Right renal cortex interstitium (tissue), 3 donors: ENCODE measurements at places on chromosomes 3 and 15. TPM values are rescaled to one million over a fixed set of nuclear protein-coding genes. Genes with fewer than 3 reads are reported as not detected.
A peak's percentile ranks its signal among the peaks of the same experiment; 100 is the strongest.

DNA sequence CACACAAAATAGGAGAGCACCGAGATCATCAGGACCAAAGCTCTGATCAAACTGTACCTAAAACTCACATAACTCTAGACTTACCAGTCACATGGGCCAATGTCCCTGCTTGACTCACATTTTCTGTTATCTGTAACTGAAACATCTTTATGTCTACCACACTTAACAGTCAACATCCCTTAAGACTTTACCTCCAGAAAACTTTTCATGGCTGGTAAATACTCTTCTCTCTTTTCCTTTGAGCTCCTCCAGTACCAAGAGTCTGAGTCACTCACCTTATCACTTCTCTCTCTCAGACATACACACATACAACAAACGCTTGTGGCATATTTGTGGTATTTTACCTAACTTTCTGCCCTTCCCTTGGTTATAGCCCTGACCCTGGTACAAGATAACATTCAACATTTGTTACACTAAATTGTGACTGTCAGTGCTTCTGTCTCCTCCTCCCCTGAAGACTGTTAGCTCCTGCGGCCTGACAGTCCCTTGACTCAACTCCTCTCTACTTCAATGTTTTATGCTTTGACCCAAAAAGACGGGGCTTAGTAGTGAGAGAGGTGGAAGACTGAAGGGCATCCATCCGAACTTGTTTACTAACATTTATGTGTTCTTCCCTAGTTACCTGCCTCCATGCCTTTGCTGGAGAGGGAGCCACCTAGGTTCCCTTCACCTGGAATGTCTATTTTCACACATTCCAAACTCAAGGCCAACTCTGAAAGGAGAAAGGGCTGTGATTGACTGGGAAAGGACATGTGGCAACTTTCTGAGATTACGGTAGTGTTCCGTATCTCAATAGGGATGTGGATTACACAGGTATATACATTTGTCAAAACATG is 3.7 kb upstream of the EFHB start:
- DNase-seq, result no peak

DNA sequence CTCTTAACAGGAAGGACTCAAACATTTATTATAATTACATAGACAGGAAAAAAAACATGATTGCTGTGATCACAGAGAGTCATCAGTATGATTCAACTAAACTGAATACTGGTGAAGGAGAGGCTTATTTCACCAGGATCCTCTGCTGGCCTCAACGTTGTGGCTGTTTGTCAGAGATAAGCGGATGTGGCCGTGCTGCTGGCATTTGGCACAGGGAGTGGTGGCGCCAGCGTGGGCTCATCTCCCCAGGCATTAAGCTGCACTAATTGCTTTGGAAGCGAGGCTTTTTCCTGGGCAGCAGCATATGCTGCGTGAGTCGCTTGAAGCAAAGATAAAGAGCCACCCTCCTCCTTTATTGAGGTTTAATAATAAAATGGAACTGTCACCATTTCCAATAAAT is 306.7 kb downstream of the LRTM1 start:
- DNase-seq, result no peak

The WDR76 gene
- 13.3 TPM for polyA plus RNA-seq

The IQCF5 gene
- not detected for polyA plus RNA-seq

The RNU5B-1 gene
- polyA plus RNA-seq, result not detected

The EPB42 gene
- 1.3 TPM for polyA plus RNA-seq

GRCh38 chr15:34620814-34621213 is 37.4 kb upstream of the GOLGA8B start:
- no peak for DNase-seq

DNA sequence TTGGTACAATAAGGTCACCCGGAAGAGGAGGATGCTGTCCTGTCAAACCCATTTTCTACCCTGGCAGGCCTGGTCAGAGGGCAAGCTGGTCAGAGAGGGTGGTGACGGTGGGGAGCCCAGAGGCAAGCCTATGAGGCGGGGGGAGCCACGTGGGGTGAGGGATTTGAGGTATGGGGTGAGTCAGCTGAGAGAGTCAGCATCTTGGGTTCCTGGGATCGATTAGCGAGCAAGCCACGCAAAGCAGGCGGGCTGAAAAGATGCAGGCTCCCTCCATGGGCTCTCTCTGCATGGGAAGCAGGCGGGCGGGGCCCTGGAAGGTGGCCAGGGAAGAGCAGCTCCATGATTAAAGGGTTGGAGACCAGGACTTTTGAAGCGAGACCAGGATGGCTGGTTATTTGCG is 48.1 kb downstream of the MAGEF1 start:
- DNase-seq, result no peak

GRCh38 chr3:177694316-177694715 is 497.0 kb upstream of the TBL1XR1 start:
- DNase-seq, result peak; percentile 37

DNA sequence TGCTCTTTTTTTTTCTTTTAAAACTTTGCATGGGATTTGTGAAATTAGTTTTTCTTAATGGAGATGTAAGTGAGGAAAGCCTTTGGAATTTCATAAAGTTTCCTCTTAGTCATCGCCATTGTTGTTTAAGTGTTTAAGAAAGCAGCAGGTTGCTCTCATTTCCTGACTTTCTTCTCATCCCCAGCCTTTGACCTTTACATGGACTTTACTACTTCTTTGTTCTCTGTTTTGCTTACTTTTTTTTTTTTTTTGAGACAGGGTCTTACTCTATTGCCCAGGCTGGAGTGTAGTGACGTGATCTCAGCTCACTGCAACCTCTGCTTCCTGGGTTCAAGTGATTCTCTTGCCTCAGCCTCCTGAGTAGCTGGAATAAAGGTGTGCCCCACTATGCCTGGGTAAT is 38.6 kb downstream of the FBXL2 start:
- DNase-seq, result no peak

DNA sequence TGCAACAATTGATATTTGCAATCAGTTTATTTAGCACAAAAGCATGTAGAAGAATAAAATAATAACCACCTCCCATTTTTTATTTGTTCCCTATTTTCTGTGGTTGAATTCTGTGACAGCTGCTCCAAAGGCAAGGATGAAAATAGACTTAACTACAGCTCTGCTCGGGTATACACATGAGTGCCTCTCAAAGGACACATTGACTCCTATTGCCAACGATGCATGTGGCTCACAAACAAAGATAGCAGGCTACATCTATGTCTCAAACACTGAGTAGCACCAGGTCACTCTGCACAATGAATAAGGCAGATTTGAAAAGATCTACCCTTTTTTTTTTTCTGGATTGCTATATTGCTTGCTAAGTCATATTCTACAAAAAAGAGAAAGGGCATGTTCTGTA is 612.9 kb downstream of the ROBO1 start:
- no peak for DNase-seq

GRCh38 chr3:169171739-169172138 is 491.8 kb downstream of the MECOM start:
- DNase-seq, result no peak
